ENCODE measurements at places on chromosomes 1 and 21.
A peak's percentile ranks its signal among the peaks of the same experiment; 100 is the strongest.

DNA sequence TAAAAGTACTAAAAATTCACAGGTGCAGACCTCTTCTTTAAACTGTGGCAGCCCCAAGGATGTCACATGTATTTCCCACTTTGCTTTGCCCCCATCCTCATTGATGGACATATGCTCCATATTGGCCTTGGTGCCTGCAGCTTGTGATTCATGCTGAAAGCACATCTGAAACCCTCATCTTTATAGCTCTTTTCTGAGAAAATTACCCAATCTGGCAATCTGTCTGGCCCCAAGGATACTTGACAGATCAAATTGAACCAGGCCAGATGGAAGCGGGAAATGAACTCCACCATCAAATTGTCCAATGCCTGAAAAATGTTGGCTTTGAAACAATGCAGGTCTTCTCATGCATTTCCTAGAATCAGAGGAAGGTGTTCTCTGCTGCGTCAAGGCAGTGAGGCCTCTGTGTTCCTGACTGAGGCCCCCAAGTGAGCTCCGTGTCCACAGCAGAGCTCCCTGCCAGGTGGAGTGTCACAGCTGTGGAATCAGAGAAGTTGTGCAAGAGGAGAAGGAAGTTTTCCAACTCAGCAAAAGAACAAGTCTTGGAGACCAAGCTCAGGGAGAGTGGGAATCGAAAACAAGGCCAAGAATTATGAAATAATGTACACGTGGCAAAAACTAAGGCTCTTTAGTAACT, 323.7 kb downstream of the PLPP3 start:
- no peak for DNase-seq
- H3K36me3 ChIP-seq, result no peaks in the 10 kb centered on the region
- no peak overlapping the region for H3K27ac ChIP-seq
- no peaks in the 10 kb centered on the region for H3K4me1 ChIP-seq
- no peaks in the 10 kb centered on the region for H3K27me3 ChIP-seq

DNA sequence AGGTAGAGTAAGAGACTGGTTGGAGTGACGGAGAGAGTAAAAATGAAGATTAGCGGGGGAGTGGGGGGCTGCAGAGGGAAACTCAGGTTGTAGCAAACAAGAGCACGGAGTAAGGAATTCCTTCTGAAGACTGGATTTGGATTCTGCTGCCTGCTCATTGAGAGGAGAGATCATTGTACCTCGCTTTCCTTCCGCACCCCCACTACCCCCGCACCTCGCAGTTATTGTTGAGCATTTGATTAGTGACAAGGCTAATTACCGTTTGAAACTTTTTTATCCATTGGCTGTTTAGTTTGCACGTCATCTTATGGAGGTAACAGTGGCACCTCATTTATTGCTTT, 463 bp downstream of the PRPF3 start:
- no peak for DNase-seq
- H3K27ac ChIP-seq, result peak overlapping the region; percentile 87
- H3K36me3 ChIP-seq, result peaks cover 21% of the 10 kb centered on the region
- H3K4me3 ChIP-seq, result peak overlapping the region; percentile 93

- H3K27me3 ChIP-seq, result peaks cover 10% of the 10 kb centered on the region
- H3K4me3 ChIP-seq, result peak within 1 kb of the TSS; percentile 22
- H3K4me1 ChIP-seq, result peaks cover 8% of the 10 kb centered on the region
- no peak for DNase-seq
Observed at GRCh38 chr1:40783001-40783905, at the start of gene KCNQ4. KCNQ4 (plus strand) TSS chr1:40783787; CDS start chr1:40784094, 307 bp downstream.

DNA sequence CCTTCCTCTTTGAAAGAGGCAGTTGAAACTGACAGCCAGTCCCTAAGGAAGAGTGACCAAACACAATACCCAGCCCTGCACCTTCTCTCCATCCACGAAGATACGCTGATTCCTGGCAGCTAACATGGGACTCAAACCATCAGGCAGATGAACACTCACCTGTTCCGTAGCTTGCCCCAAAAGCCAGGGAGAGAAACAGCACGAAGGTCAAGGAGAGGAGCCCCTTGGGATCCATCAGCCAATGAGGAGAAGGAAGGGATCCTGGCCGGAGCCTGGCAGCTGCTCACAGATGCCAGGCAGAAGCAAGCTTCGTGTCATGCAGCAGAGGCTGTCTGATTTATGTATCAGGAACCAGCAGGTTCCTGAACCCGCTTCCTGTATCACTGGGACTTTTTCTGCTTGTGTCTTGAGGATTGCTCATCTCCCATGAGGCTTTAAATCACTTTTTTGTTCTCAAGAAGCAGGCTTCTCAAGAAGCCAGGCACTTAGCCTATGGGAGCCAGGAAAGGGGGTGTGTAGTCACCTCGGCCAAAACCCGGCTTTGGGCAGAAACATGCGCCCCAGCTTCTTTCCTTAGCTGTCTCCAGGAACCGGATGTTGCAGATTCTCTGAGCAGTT, at the start of gene SLAMF1:
SLAMF1 (minus strand) TSS at position 334 of the 618 bp plus-strand sequence; CDS start at position 235, 99 bp downstream.
- DNase-seq, result peak; percentile 29
- peak within 1 kb of the TSS; percentile 89 for H3K27ac ChIP-seq
- peaks cover 28% of the 10 kb centered on the region for H3K4me1 ChIP-seq
- peak within 1 kb of the TSS; percentile 78 for H3K4me3 ChIP-seq

- no peak overlapping the region for H3K27ac ChIP-seq
- no peaks in the 10 kb centered on the region for H3K36me3 ChIP-seq
- no peaks in the 10 kb centered on the region for H3K4me1 ChIP-seq
Observed at GRCh38 chr1:209534496-209535250, 48.8 kb upstream of the CAMK1G start.

DNA sequence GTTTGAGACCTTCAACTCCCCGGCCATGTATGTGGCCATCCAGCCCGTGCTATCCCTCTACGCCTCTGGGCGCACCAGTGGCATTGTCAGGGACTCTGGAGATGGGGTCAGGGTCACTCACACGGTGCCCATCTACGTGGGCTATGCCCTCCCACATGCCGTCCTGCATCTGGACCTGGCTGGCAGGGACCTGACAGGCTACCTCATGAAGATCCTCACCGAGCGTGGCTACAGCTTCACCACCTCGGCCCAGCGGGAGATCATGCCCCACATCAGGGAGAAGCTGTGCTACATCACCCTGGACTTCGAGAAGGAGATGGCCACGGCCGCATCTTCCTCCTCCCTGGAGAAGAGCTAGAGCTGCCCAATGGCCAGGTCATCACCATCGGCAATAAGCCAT, 36.5 kb upstream of the ZP4 start:
- no peaks in the 10 kb centered on the region for H3K27me3 ChIP-seq
- no peak for DNase-seq
- no peaks in the 10 kb centered on the region for H3K4me1 ChIP-seq
- no peaks in the 10 kb centered on the region for H3K36me3 ChIP-seq

GRCh38 chr1:19110257-19110927, 99.7 kb downstream of the UBR4 start:
- no peaks in the 10 kb centered on the region for H3K27me3 ChIP-seq
- no peak overlapping the region for H3K4me3 ChIP-seq
- DNase-seq, result no peak

- H3K4me1 ChIP-seq, result peaks cover 16% of the 10 kb centered on the region
- DNase-seq, result peak; percentile 64
- H3K27me3 ChIP-seq, result no peaks in the 10 kb centered on the region
- H3K36me3 ChIP-seq, result peaks cover 15% of the 10 kb centered on the region
- peak overlapping the region; percentile 99 for H3K27ac ChIP-seq
Observed at GRCh38 chr1:179883745-179884138, 1.7 kb downstream of the TOR1AIP1 start.

DNA sequence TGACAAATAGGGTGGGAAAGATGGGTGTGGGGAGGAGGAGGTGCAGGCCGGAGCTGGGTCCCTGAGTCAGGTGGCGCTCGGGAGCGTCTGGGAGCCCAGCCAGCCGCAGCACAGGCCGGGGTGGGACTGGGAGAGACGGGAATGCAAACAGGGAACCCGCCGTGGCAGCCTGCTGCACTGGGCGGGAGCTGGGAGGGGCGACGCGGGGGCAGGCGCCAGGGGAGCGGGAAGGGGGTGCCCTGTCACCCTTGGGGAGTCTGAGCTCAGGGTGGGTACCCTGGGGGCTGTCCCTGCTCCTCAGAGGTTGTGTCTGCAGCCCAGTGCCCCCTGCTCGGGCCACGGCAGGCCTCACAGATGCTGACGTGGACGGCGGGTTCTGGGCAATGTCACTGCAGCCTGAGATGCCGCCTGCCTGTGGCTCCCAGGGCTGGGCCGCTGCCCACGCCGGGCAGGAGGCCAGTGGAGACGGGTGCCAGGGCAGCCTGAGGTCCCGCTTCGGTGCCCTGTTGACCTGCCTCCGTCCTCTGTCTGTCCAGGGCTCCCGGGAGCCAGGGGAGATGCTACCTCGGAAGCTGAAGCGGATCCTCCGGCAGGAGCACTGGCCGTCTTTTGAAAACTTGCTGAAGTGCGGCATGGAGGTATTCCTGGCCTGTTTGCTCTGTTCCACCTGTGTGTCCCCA, 16.6 kb upstream of the LRRC3 start:
- no peak overlapping the region for H3K27ac ChIP-seq
- H3K4me3 ChIP-seq, result no peak overlapping the region
- no peaks in the 10 kb centered on the region for H3K27me3 ChIP-seq
- DNase-seq, result no peak
- no peaks in the 10 kb centered on the region for H3K4me1 ChIP-seq
- H3K36me3 ChIP-seq, result no peaks in the 10 kb centered on the region

DNA sequence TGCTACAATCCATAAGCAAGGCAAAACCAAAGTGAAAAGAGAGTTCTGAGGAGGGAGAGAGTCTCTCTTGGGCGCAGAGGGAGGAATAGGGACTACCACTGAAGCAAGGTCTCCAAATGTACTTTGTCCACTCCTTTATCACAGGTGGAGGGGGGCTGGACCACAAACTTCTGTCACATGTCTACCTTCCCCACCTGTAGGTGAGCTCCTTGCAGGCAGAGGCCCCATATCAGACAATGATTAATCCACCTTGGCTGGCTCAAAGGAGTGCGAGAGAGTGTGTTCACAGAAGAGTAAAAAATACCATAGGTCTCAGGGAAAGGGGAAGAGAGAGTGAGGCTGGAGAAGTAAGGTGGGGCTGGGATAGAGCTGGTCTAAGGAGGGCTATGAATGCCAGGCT, 4.5 kb downstream of the BEND5 start:
- H3K4me1 ChIP-seq, result no peaks in the 10 kb centered on the region
- peaks cover 4% of the 10 kb centered on the region for H3K27me3 ChIP-seq
- H3K36me3 ChIP-seq, result no peaks in the 10 kb centered on the region
- no peak for DNase-seq
- H3K4me3 ChIP-seq, result no peak overlapping the region

GRCh38 chr1:23163395-23163794, 5.3 kb downstream of the LUZP1 start:
- no peak for DNase-seq
- H3K36me3 ChIP-seq, result no peaks in the 10 kb centered on the region
- no peaks in the 10 kb centered on the region for H3K27me3 ChIP-seq

- H3K27ac ChIP-seq, result no peak overlapping the region
- H3K27me3 ChIP-seq, result no peaks in the 10 kb centered on the region
- no peak for DNase-seq
- H3K4me3 ChIP-seq, result no peak overlapping the region
Observed at GRCh38 chr1:6104631-6105030, 58.9 kb downstream of the KCNAB2 start.

DNA sequence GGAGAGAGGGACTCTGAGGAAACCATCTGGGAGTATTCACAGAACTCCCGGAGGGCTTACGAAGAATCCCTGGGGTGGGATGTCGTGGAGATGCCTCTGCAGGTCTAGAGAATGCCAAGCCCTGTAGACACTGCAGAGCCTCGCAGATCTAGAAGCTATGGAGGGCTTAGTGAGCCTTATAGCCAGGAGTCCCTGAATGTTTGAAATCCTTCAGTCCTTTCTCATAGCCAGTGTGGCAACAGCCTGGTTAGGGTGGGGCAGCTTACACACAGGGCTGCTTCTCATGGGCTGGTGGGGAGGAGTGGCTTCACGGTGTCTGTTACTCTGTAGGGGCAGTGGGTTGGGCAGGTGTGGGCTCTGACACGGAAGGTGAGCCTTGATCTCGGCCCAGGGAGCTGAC, 44.2 kb upstream of the KDM4A start:
- no peak overlapping the region for H3K27ac ChIP-seq
- DNase-seq, result no peak
- no peaks in the 10 kb centered on the region for H3K4me1 ChIP-seq
- no peaks in the 10 kb centered on the region for H3K36me3 ChIP-seq
- no peak overlapping the region for H3K4me3 ChIP-seq

GRCh38 chr1:220925707-220926106, 46.5 kb downstream of the HLX start:
- no peak for DNase-seq
- no peaks in the 10 kb centered on the region for H3K27me3 ChIP-seq
- H3K4me3 ChIP-seq, result no peak overlapping the region
- H3K4me1 ChIP-seq, result no peaks in the 10 kb centered on the region

GRCh38 chr1:112769611-112770010, 54.5 kb upstream of the PPM1J start:
- H3K36me3 ChIP-seq, result no peaks in the 10 kb centered on the region
- no peak overlapping the region for H3K27ac ChIP-seq
- DNase-seq, result no peak
- no peak overlapping the region for H3K4me3 ChIP-seq
- H3K4me1 ChIP-seq, result no peaks in the 10 kb centered on the region
- H3K27me3 ChIP-seq, result no peaks in the 10 kb centered on the region

DNA sequence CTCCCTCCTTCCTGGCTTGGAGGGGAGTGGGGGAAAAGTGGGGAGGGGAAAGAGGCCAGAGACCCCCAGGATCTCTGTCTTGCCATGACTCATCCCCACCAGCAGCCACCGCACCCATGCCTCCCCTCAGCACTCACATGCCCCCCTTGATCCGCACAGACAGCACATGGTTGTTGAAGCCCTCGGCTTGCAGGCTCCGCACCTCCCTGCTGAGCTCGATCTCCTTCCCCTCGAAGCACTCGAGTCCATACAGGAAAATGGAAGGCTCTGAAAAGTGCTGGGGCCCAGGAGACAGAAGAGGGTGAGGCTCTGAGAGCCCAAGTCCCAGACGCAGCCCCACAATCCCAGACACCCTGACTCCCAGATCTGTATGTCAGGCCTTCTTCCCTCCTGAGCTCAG, 10.8 kb downstream of the CD52 start:
- H3K36me3 ChIP-seq, result peaks cover 2% of the 10 kb centered on the region
- H3K4me1 ChIP-seq, result no peaks in the 10 kb centered on the region
- H3K27ac ChIP-seq, result no peak overlapping the region
- H3K4me3 ChIP-seq, result no peak overlapping the region
- no peak for DNase-seq
- no peaks in the 10 kb centered on the region for H3K27me3 ChIP-seq

DNA sequence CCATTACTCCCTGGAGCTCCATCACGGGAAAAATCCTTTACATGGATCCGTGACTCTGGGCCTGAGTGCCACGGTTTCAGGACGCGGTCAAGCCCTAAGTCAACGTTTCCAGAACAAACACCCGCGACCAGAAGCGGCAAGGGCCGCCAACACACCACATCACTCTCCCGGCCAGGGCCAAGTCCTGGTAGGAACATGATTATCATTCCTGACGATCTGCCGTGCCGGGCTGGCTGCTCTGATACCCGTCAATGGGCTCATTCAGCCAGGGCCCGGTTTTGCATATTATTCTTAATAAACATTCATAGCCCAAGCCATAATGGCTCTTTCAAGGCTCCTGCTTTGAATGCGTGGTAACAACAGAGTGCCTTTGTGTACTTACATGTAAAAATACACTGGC, 44.6 kb upstream of the SIM2 start:
- H3K4me1 ChIP-seq, result no peaks in the 10 kb centered on the region
- no peaks in the 10 kb centered on the region for H3K27me3 ChIP-seq
- no peaks in the 10 kb centered on the region for H3K36me3 ChIP-seq
- H3K4me3 ChIP-seq, result no peak overlapping the region
- H3K27ac ChIP-seq, result no peak overlapping the region
